HepG2 (cell line): ENCODE measurements at places on chromosomes 2 and 18. TPM values are rescaled to one million over a fixed set of nuclear protein-coding genes. Genes with fewer than 3 reads are reported as not detected.

DNA sequence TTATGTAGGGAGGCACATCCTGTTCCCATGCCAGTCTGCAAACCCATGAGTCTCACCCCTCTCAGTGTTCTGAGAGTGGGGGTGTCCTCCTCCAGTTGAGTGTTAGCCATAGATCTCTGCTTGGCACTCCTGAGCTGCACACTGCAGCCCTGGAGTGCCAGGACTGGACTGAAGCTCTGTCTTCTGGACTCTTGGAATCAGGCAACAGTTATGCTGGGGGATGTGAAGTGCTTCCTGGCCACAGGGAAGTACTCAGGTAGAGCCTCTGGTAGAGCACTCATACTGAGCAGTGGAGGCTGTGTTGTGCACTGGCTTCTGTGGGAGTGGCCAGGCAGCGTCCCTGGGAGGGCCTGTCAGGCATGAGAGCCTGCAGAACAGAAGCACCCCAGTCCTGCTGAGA lies 43.0 kb downstream of the SERPINB7 start:
- DNase-seq: no peak

DNA sequence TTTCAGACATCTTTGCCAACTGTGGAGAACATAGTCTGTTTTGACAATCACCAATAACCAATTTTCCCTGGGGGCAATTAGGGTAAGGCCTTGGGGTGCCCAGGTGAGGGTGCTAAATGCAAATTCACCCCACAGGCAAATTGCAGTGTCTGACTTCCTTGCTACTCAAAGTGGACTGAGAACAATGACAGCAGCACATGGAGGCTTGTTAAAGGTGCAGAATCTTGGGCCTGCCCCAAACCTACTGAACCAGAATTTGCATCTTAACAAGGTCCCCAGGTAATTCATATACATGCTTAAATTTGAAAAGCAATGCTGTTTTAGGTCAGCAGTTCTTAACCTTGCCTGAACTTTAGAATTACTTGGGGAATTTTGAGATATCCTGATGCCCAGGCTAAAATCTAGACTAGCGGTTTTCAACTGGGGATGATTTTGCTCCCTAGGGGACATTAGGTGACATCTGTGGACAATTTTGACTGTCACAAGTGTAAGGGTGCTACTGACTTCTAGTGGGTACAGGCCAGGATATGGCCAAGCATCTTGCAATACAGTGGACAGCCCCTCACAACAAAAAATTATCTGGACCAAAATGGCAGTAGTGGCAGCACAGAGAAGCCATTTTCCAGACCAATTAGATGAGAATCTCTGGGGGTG lies 80.2 kb upstream of the GCFC2 start:
- DNase-seq: no peak

Gene PJVK
- total RNA-seq: 1.1 and 1.2 TPM in 2 replicates

GRCh38 chr18:32271672-32272208 lies 81.9 kb downstream of the MEP1B start:
- DNase-seq: peak; percentile 36

Gene GBX2
- total RNA-seq: not detected in 2 replicates

Gene CHRNA1
- not detected in 2 replicates for total RNA-seq

Gene CYB5A
- total RNA-seq: 356 and 411 TPM in 2 replicates

- DNase-seq: no peak
Observed at GRCh38 chr2:230774348-230774951, 61.8 kb downstream of the CAB39 start.

DNA sequence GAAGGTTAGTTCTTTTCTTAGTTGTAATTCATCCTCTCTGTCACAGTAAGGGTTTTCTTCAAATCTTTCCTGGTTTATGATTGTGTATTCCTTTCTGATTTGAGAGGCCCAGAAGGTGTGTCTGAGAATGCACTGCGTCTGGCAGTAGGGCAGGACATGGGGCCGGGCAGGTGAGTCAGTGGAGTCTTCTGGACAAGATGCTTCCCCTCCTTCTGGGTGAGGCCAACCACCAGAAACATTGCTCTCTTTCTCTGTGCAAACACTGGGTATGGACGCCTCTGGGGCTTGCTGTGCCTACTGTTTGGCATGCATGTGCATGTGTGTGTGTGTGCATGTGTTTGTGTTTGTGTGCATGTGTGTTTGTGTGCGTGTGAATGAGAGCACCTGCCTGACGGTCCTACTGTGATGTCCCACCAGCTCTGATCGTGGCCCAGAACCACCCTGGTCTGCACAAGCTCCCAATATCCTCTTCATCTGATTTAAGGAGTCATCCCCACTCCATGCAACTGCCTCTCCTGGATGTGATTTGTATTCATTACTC lies 93.2 kb upstream of the DLX2 start:
- no peak for DNase-seq

- DNase-seq: no peak
Observed at GRCh38 chr2:36407413-36407812, 51.8 kb downstream of the CRIM1 start.

GRCh38 chr2:179410552-179411356 lies 146.1 kb upstream of the SESTD1 start:
- peak; percentile 77 for DNase-seq
